ENCODE measurements at places on chromosomes 7 and 10.

DNA sequence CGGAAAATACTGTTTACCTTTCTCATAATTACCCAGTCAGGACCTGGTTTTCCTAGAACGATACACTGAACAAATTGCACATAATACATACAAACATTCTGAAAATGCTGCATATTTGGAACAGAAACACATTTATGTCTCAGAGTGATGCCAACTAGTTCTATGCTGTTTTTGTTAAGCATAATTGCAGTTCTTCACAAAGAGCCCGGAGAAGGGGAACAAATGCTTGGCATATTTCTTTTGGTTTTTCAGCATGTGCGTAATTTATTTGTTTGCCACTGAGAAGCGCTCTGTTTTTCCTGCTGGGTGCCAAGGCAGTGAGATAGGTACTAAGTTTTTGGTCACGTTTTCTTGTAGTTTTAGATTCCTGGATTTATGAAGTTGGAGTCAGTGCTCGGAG lies 181.0 kb upstream of the MDFIC start:
- no peak for DNase-seq

DNA sequence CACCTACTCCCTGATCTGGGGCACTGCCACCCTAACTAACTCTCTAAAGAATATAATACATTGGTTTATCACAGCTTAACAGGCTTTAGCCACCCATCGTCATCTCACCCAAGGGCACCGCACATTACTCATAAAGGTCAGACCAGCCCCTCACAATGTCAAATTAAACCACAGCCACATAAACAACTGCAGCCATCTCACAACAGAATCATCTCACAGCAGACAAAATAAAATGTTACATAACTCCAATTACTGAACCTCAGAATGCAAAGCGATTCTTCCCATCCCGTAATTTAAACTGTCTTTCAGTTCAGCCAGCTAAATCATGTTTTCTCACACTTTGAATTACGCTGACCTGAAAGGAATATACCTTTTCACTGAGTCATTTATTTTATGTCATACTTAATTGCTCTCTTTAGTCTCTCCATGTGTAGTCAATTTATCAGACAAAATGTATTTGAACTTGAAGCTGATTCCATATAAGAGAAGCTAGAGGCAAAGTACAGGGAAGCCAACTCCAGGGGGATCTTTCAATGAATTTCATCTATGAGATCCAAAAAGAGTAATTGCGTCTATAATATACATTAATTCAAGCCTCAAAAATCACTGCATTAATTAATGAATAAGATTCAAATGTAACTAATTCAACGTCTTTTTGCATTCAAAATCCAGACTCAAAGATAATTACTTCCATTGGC lies 96.9 kb upstream of the NEBL start:
- no peak for DNase-seq

- no peak for DNase-seq
These were observed 246.1 kb downstream of the KLF6 start for GRCh38 chr10:3538656-3539531.

- no peak for DNase-seq
These were observed 25.4 kb downstream of the ARMC10 start for GRCh38 chr7:103100348-103100747.

DNA sequence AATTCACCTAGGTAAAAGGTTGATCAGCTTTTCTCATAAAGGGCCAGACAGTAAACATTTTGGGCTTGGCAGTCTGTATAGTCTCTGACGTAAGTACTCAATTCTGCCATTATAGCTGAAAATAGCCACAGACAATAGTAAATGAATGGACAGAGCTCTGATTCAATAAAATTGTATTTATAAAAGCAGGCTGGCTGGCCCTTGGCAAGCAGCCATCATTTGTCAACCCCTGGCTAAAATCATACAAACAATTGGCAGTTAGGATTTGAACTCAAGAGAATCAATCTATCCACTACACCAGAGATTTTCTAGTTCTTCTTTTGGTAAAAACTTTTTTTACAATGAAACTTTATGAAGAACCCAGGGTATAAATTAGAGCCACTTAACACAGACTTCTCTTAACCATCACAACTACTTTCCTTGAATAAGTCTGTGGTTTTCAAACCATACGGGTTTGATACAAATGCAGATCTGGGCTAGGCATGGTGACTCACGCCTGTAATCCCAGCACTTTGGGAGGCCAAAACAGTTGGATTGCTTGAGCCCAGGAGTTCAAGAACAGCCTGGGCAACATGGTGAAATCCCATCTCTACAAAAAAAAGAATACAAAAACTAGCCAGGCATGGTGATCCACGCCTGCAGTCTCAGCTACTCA lies 124.5 kb downstream of the SLC16A9 start:
- no peak for DNase-seq

DNA sequence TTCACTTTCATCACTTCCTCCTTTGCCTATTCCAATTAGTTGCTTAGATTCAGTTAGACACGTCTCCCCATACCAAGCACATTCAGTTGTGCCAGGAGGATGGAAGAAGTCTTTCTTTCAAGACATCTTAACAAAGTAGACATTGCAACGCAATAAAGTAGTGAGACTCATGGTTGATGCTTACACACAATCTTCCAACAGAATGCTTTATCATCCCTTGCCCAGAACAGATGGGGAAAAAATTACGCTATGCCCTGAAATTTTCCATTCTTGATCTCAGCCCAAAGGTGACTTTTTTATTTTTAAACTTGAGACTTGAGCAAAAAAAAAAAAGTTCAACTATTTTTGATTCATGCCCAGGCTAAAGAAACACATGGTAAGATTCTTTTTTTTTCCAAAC lies 74.9 kb downstream of the KCNMA1 start:
- DNase-seq: no peak

DNA sequence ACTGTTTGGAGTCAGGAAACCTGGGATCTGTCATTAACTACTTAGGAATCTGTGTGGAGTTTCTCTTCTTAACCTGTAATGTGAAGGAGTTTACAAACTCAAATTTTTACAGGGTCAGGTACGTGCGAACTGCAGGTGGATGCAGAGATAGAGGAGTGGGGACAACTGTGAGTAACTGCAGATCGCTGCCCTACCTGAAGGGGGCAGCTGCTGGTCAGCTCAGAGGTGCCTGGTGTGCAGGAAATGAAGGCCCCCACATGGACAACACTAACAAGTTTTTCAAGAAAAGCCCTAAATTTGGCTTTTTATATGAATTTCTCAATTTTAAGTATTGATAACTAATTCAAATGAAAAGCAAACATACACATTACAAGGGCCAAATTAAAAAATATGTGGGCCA lies 380.0 kb downstream of the REEP3 start:
- no peak for DNase-seq

GRCh38 chr10:22461891-22462290 lies 116.6 kb downstream of the SPAG6 start:
- no peak for DNase-seq

- DNase-seq: no peak
These were observed 72.6 kb downstream of the AP3M1 start for GRCh38 chr10:74078037-74078436.

- no peak for DNase-seq
These were observed 13.5 kb downstream of the CALD1 start for GRCh38 chr7:134792968-134793367.

GRCh38 chr10:60367431-60367830 lies 22.2 kb downstream of the ANK3 start:
- DNase-seq: no peak

DNA sequence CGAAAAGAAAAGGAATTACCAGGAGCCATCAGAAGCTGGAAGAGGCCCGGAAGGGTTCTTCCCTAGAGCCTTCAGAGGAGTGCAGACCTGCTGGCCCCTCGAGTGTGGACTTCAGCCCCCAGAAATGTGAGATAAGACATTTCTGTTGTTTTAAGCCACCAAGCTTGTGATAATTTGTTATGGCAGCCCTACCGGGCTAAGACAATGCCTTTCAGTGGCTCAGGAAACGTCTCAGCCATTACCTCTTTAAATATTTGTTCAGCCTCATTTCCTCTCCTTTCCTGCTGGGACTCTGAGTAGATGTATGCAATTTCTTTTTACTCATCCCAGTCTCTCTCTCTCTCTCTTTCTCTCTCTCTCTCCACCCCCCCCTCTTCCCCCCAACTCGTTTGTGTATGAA lies 174.7 kb upstream of the GRB10 start:
- no peak for DNase-seq

Measured in activated T-helper 1 cell treated with Interleukin-2 at 50 U/mL for 16 hours (primary cell).